ENCODE measurements at places on chromosomes 6 and 20.

DNA sequence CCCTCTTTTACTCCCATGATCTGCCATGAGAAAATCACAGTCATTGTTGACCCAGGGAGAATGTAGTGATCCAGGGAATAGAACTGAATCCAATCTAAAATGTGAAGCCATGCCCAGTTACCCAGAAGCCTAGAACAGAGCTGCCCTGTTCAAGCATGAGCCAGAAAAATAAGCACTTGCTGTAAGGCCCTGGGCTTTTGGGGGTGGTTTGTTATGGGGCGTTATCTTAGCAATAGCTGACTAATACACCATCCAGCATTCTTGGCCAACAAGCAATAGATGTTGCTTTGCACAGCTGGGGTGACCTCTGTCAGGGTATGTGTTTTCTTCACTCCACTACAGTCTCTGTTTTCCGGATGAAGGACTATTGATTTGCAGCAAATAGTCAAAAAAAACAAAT is 120.4 kb downstream of the ZFP64 start:
- no peak for DNase-seq

- no peak for DNase-seq
Observed at GRCh38 chr6:98323605-98324004, 510.8 kb upstream of the POU3F2 start.

- no peak for DNase-seq
Observed at GRCh38 chr20:50565383-50565782, 55.2 kb downstream of the PTPN1 start.

DNA sequence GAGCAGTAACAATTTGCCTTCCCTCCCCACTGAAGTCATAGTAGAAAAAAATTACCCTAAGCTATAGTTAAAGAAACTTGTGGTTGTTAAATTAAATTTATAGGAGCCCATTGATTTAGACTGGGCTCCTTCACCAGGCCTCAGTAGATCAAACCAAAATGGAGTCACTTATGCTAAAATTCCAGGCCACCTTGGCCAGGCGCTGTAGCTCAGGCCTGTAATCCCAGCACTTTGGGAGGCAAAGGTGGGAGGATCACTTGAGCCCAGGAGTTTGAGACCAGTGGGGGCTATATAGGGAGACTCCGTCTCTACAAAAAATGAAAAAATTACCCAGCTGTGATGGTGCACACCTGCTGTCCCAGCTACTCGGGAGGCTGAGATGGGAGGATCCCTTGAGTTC is 15.0 kb upstream of the GMNN start:
- no peak for DNase-seq

- no peak for DNase-seq
Observed at GRCh38 chr6:104201557-104201956, 658.2 kb downstream of the HACE1 start.

- no peak for DNase-seq
Observed at GRCh38 chr20:9447182-9447581, 67.2 kb upstream of the LAMP5 start.

- no peak for DNase-seq
Observed at GRCh38 chr6:168725802-168726201, 284.8 kb downstream of the SMOC2 start.

- DNase-seq, result no peak
Observed at GRCh38 chr6:144012534-144012933, 4.5 kb upstream of the PLAGL1 start.

DNA sequence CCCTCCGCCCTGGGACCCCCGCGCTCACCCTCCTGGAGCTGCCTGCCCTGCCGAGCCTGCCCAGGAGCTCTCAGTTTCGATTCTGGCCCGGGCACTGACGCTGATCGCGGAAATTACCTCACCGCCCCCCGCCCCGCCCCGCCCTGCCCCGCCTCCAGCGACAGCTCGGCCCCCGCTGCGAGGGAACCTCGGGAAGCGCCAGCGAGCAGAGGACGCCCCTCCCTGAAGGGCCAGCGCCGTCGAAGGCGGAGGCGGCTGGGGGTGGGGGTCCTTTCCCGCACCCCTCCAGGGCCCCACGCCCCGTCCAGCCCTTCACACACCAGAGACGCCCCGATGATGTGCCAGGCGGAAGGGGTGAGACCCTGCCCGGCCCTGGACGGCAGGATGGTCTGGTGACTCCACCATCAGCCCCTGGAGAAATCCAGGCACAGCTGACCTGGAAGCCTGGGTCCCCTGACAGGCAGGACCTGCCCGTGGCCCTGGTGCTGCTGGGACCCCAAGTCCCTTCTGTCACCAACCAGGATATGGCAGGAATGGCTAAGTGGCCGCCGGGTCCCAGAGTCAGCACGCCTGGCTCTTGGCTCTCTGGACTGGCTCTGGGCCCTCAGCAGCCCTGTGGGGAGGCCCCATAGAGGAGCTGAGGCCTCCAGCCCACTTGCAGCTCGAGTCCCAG is at the start of gene HELZ2:
Gene HELZ2 (minus strand): TSS at position 84 of the 673 bp plus-strand sequence. CDS start 1,854 bp downstream, outside the sequence.
- DNase-seq, result peak; percentile 79

- no peak for DNase-seq
Observed at GRCh38 chr6:162620073-162620472, 107.5 kb downstream of the PRKN start.

DNA sequence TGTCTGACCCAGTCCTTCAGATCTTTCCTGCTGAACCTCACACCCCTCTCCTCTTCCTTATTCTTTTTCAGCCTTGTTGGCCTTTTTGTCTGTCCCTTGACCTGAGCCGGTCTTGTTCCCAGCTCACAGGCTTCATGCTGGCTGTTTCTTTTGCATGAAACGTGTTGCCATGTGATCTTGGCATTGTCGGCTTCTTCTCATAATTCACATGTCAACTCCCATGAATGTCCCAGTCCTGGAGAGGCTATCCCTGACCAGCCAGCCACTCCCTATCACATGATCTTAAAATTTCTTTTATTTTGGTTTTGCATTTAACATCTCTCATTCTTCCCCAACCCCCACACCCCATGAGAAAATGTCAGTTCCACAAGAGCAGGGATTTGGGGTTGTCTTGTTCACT is 131.2 kb upstream of the TSHZ2 start:
- no peak for DNase-seq

DNA sequence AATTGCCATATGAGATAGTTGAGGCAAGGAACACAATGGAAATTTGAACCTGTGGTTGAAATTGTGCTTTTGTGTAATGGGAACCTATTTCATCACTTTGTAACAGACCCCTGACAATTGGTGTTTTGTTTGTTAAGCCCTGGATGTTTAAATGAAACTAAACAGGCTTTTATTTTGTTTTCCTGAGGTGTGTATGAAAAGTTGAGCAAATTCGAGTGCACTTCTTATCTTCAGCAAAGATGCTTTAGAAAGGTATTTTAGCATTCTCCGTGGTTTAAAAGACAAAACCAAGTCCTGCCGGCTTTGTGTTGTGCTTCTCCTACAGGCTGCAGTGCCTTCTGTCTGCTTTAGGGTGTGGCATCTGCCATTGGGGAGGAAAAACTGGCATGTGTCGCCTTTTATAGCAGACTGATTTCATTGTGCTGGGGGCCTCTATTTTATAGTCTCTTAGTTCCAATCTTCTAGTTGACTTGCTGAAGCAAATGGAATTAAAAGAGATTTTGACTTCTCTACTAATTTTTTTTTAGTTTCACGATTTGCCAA is 2.2 kb upstream of the ARID1B start:
- DNase-seq, result no peak

DNA sequence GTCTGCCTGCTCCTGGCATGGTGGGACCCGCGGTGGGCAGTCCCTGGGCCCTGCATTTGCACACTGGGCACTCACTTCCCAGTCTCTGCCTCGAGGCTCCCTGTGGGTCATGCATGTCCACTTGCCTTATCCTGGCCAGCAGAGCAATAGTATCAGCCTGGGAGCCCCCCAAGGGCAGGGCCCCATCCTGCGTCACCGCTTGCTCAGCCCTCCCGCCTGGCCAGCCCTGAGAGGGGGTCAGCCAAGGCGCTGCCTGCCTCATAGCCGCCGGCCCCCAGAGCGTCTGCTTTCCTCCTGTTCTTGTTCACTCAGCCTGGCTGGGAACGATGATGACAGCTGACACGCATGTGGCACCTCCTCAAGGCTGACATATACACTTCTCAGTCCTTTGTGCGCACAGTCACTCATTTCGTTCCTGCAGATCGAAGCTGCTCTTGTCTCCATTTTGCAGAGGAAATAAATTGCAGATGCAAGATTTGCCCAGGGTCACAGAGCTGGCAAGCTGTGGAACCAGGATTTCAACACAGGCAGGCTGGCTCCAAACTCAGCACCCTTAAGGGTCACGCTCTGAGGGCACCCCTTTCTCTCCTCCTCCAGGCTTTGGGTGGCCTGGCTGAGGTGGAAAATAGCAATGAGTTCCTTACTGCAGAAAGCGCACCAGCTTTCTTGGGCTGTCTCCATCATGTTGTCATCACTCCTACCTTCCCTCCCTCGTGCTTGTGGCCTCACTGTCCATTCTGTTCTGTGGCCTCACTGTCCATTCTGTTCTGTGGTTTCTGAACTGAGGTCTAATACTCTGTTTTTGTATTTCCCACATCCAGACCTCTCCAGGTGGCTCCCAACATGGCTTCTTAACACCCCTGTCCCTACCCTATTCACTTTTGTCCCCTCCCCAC is 17.2 kb downstream of the KCNK17 start:
- no peak for DNase-seq

DNA sequence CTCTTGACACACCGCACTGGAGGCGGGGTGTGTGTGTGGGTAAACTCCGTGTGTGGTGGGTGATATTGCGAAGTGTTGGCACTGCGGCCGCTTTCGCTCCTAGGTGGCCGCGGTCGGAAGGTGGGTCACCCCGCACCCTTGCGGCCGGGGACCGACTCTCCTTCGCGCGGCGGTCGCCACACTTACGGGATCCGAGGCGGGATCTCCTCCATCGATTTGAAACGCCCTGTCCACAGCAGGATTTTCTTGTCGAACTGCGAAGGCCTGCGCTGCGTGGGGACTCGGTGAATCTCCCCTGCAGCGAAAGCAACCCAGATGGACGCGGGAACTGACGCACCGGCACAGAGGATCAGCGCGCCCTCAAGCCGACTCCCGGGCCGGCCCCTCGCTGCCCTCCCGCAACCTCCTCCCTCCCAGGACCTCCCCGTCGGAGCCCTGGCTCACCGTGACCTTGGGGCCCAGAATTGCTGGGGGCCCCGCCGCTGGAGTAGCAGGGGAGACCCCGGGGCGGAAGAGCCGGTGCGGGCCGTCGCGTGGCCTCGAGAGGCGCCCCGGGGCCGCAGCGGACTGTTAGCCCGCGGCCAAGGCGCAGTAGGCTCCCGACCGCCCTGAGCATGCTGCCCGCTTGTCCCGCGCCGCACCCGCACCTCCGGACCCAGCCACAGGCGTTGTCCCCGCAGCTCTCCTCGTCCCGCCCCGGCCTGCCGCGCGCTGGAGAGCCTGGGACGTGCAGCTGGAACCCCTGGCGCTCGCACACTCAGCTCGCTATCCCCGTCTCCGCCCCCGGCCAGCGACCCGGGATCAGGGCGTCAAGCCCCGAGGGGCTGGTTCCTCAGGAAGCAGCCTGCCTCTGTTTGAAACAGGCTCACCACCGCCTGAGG is at the start of gene FAM162B:
Gene FAM162B (minus strand): TSS at position 759 of the 881 bp plus-strand sequence. CDS start 143 bp downstream, at position 616.
- peak; percentile 71 for DNase-seq

- no peak for DNase-seq
Observed at GRCh38 chr6:70186461-70186860, 116.4 kb downstream of the COL9A1 start.

- DNase-seq, result no peak
Observed at GRCh38 chr20:18363708-18364107, 75.4 kb downstream of the ZNF133 start.

DNA sequence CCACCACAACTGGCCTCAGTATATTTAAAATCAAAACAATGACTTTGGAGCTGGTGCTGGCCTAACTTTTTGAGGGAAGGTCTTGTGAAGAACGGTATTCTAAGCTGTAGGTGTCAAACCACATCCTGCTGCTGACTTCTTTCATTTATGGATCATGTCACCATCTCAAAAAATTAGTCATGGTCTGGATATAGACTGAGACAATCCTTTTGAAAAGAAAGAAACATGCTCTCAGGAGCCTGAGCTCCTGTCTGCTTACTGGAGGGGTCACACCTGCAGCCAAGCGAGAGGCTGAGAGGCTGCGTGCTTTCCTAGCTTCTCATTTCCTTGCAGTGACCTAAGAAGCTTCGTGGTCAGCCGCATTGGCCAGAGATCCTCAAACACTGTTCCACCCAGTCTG is 55.2 kb downstream of the TIAM2 start:
- no peak for DNase-seq

- DNase-seq, result no peak
Observed at GRCh38 chr20:40960521-40960956, 68.1 kb upstream of the TOP1 start.

DNA sequence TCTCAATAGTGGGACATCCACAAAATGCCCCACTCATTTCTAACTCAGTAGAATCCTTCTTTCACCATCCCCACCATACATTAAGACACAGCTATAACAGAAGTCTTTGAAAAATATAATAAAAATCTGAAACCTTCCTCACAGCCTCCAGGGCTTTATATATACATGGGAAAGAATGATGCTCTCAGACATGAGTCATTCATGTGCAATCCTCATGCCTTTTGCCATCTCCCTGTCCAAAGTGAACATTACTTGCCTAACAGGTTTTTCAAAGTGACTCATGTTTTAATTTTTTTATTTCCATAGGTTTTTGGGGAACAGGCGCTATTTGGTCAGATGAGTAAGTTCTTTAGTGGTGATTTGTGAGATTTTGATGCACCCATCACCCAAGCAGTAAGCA is 162.7 kb downstream of the RALGAPA2 start:
- DNase-seq, result no peak

GRCh38 chr6:42981836-42982235 is 2.5 kb upstream of the PPP2R5D start:
- DNase-seq, result no peak

GRCh38 chr20:2694008-2694471 is 1.5 kb downstream of the EBF4 start:
- DNase-seq, result no peak

DNA sequence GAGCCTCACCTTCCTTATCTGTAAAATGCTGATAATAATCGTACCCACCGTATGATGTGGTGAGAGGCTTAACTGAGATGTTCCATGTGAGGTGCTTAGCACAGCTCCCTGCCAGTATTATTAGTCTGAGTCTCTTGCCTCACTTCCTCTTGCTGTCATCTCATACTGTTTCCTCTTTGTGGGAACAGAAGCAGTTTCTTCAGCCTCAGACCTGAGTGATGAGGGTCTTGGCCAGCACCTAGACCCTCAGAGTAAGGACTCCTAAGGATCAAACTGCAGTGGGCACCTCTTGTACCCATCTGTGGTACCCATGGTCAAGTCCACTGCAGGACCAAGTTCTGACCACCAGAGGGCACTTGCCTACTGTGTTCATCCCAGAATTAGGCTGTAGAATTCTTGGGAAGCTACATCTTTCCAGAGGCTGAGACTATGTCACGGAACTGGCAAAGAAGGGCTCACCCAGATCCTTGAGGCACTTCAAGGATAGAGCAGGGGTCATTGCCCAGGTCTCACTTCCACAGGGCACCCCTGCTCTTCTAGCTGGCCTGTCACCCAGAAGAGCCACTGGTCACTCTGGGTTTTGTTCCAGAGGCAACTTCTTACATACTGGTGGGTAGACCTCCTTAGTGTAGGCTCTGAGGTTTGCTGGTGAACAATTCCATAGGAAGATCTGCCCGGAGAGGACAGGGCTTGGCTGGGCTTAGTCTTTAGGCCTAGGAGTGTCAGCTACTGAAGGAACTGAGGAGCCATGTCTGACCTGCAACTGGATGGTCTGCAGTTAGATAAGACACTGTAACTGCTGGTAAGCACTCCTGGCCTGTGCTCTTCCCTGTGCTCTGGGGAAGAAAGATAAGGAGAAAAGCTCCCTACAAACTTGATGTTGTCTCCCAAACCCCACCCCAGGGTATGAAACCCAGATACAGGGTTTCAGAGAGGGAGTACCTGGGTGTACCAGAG is 20.6 kb upstream of the SGK2 start:
- DNase-seq, result peak; percentile 35
